Lower lobe of right lung (tissue), 2 donors: ENCODE measurements at places on chromosomes 5 and 9. TPM values are rescaled to one million over a fixed set of nuclear protein-coding genes. Genes with fewer than 3 reads are reported as not detected.

Gene OGN
- 15.3 TPM for total RNA-seq

Gene FOXE1
- not detected for total RNA-seq

Gene TJP2
- 124 TPM for total RNA-seq

DNA sequence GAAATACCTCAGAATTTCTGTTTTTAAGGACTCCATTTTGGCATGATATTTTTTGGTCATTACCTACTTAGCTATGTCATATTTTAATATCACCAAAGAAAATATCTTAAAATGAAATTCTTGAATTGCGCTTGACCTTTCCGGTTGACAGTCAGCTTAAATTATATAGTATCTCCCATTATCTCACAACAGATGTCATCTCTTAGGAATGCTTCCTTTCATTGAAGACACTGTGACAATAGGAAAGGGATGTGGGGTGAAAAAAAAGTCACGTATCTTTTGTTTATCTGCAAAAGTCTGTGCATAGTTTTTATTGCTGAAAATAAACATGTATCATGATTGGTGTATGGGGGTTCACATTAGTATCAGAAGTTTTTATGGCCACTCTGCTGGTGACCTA is 105.8 kb downstream of the INVS start:
- no peak for DNase-seq

Gene SPINK7
- total RNA-seq = not detected
